ENCODE measurements at places on chromosomes 13 and 19.

GRCh38 chr13:26054896-26055295 is 3.1 kb upstream of the SHISA2 start:
- DNase-seq: no peak

DNA sequence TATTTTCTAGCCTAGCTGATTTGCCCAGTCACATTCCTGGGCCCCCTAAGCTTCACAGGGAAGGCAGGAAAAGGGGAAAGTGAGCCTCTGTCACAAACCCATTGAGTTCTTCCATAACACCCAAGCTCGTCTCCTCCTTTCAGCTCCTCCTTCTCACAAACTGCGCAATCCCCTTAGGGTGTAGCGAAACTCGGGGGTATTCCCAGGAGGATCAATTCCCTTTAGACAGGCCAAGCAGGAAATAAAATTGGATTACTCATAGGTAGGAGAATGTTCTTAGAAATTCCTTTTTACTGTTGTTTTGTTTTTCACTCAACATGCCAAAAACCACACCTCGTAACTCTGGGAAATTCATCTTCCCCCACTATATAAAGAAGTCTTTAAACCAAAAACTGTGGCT is 139.3 kb downstream of the IRS2 start:
- DNase-seq: no peak

GRCh38 chr19:2227415-2228156 is 8.5 kb downstream of the PLEKHJ1 start:
- DNase-seq: no peak

DNA sequence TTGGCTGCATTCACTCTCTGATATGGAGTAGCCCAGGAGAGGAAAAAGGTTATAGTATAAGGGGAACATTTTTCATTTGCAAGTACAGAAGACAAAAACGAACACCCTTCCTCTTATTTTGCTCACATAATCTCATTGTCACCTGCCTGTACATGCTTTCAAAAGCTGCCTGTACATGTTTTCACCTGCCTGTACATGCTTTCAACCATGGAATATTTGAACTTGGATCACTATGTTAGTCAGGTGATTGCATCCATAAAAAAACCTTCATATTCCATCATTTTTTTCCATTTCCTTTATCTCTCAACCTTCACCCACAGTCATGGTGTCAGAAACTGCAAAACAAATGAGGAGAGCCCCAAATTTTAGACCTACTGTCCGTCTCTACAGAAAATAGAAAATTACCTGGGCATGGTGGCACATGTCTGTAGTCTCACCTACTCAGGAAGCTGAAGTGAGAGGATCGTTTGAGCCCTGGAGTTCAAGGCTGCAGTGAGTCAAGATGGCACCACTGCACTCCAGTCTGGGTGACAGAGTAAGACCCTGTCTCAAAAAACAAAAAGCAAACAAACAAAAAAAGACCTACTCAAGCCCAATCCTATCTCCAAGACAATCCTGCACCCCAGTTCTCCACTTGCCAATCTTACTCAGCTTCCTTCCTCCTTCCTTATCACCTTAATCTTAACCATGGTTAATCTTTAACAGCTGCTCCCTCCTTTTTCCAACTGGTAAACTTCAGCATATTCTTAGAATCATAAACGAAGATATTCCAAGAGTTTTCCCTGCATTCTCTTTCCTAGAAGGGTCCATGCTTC is 11.6 kb downstream of the IGFL2 start:
- DNase-seq: no peak

- no peak for DNase-seq
Measured at GRCh38 chr13:29140277-29140676, 320.1 kb downstream of the MTUS2 start.

- no peak for DNase-seq
Measured at GRCh38 chr13:70385852-70386251, 277.6 kb upstream of the KLHL1 start.

DNA sequence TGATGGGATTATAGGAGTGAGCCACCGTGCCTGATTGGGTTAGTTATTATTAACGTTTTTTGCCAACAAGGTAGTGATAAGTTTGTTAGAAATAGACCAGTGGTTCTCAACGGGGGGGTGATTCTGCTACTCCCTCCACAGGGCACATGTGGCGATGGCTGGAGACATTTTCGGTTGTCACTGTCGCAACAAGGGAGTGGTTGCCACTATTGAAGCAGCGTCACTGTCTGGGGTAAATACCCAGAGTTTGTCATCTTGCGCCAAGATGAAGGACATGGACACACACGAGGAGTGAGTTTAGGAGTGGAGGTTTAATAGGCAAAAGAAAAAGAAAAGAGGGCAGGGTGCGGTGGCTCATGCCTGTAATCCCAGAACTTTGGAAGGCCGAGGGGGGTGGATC is 18.9 kb downstream of the ADGRE3 start:
- no peak for DNase-seq

DNA sequence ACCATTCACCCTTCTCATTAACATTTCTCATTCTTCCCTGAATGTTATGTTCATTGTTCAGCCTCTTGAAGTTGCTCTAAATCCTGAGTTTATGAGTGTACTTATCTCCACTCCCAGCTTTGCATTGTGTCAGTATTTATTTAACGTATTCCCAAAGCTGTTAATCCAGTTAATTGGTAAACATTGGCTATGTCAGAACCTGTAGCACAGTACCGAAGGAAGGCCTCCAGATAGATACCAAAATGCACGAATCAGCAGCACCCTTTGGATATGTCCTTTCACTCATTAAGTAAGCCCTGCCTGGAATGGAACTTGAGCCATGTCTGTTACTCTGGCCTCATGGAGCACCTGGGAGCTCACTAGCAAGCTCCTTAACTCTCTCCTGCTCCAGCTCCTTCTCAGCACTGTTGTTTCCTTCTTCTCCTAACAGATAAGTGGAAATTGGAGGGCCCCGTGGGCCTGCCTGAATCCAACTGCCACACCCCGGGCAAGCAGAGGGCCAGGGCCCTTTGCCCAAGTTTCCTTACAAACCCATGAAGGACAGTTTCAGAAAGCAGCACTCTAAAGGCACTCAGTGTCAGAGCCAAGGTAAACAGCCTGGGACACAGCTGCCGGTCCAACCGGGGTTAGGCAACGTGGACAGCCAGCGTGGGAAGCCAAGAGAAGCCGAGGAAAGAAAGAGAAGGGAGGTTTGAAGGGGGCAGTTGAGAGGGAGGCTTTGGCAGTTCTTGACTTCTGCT is 155.0 kb upstream of the SERP2 start:
- DNase-seq: no peak

DNA sequence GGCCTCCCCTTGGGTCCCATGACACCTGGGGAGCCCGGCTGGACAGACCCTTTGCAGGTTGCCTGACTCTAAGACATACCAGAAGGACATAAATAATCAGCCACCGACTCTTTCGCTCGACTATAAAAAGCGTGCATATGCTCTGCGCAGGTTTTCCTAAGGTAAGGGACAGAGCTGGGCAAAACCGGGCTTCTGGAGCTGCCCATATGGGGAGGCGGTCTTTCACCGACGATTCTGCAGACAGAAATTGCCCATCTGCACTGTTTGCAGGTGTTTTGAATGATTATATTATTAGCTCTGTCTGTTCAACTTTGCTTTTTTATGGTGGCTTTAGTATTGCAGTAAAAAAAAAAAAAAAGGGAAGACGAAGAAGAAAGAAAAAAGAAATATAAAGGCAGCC is 347.2 kb downstream of the TSHZ3 start:
- DNase-seq: no peak

DNA sequence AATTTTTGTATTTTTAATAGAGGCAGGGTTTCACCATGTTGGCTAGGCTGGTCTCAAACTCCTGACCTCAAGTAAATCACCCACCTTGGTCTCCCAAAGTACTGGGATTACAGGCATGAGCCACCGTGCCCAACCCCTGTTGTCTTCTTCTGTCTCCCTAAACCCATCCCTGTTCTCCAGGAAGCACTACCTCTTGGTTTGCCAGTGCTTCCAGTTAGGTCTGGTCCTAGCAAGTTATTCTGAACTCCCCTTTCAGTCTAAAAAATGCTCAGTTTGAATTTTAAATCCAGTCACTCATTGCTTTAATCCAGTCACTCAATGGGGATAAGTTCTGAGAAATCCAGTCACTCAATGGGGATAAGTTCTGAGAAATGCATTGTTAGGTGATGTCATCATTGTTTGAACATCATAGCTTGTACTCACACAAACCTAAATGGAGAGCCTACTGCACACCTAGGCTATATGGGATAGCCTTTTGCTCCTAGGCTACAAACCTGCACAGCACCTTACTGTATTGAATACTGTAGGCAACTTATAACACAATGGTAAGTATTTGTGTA is 8.0 kb upstream of the ATP4A start:
- no peak for DNase-seq

- DNase-seq: no peak
Measured at GRCh38 chr13:114235697-114236096, 1.0 kb downstream of the CDC16 start.

DNA sequence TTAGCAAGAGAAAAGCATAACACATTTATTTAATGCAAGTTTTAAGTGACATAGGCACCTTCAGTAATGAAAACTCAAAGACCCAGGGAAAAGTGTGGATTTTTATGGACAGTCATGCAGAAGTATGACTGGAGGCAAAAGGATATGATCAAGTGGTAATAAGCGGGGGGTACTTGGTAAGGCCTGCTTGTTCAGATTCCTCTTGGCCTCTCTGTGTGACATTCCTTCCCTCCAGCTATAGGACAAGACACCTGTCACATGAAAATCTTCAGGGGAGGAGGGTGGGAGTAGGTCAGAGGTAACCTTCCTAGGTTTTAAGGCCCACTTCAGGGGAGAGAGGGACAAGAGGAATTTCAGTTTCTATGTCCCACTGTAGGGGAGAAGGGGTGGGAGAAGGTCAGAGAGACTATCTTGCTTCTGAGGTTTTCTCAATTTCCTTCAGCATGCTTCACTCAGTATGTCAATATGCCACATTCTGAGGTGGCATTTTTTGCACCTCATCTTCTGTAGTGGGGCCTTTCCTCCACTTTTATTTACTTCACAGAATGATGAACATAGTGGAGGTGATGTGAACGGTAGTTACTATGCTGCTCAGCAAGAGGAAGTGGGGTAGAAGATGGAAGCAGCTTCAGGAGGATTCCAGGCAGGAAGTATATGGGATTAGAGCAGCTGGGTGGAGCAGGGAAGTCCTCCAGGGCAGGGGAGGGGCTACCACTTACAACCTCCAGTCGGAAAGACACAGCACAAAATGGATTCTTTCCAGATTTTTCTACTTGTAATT is 73.2 kb upstream of the RFC3 start:
- no peak for DNase-seq

GRCh38 chr13:41282129-41282571 is 18.8 kb upstream of the MTRF1 start:
- no peak for DNase-seq

- no peak for DNase-seq
Measured at GRCh38 chr13:37613236-37613635, 14.7 kb upstream of the POSTN start.

- no peak for DNase-seq
Measured at GRCh38 chr13:37984357-37984756, 114.8 kb upstream of the TRPC4 start.

DNA sequence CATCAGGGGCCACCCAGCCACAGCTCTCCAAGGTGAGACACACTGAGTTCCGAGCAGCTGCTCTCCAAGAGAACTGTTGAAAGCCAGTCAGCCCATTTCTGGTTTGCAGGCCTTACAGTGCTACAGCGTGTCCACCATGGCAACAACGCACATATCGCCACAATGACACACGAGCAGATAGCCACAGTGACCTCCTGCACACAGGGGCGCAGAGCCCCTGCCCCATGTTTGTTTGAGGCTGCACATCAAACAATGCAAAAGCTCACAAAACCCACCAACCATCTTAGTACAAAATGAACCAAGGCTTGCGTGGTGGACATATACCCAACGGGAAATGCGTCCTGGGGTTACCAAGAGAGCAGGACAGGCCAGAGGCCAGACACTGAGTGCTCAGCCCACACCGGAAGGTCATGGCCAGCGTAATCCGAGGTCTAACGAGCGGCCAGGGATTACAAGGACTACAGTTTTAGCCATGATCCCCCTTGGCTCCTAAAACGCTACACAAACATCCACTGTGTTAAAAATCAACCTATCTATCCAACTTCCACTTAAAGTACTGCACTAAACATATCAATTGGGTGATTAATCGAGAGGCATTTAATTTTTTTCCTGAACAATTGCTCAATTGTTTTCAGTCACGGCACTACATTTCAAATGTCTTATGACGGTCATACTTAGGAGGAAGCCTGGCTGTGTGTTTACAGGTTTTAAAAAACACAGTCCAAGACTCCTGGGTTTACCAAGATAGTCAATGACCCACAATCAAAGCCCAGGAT is 56.0 kb downstream of the STK24 start:
- DNase-seq: no peak

DNA sequence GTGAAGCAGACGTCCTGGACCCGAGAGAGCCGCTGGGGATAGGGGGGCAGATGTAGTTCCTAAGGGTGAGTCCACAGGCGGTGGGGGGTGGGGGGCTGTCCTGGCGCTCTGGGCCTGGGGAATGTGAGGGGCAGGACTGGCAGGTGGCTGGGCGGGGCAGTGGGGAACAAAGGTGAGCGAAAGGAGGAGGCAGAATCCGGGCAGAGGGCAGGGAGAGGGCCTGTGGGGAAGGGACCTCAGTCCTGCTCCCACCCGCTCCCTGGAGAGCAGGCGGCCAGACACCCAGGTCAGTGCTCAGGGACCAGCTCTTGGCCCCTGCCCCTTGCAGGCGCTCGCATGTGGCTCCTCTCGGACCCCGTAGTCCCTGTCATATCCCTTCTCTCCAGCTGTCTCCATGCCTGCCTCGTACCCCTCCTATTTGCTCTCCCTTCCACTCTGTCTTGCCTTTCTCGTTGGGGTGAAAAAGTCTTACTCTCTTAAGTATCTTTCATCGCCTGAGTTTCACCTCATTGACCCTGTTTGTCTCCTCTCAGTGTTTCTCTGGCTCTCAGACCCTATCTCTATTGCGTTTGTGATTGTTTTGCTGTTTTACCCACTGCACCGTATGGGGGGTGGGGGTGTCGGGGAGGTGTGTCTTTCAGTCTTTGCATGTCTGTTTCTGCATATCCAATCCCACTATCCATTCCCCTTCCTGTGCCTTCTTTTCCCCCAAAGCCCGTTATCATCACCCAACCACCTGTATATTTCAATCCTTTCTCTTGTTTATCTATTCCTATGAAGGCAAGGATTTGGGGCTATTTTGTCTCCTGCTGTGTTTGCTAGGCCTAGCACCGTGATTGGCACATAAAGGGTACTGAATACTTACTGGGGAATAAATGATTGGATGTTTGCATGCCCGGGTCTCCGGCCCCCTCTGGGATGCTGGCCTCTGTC is 5.8 kb downstream of the SPHK2 start:
- DNase-seq: no peak

- DNase-seq: no peak
Measured at GRCh38 chr19:14764401-14764800, 14.0 kb downstream of the ADGRE2 start.

GRCh38 chr19:15831626-15832025 is 16.2 kb upstream of the OR10H1 start:
- no peak for DNase-seq

DNA sequence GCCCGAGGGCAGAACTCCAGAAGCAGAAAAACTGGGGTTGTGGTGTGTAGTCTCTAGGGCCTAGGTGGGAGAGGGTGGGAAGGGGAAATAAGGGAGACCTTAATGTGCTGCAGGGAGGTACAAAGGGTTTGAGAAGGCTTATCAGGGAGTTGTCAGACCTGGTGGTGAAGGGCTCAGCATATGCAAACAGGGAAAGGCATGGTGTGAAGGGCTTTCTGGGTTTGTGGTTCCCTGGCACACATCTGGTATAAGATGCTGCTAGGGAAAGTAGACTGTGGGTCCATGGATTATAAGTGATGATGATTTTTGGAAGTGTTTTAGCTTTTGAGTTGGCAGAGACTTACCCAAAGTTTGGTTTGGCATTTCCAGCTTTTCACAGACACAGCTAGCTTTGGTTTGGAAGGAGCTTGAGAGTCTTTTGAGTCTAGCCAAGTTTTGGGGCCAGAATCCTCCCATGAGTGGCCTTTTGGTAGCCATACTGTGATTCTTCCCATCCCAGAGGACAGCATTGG is 2.2 kb downstream of the TRIM28 start:
- no peak for DNase-seq
